ENCODE measurements at places on chromosomes 13 and 19.

DNA sequence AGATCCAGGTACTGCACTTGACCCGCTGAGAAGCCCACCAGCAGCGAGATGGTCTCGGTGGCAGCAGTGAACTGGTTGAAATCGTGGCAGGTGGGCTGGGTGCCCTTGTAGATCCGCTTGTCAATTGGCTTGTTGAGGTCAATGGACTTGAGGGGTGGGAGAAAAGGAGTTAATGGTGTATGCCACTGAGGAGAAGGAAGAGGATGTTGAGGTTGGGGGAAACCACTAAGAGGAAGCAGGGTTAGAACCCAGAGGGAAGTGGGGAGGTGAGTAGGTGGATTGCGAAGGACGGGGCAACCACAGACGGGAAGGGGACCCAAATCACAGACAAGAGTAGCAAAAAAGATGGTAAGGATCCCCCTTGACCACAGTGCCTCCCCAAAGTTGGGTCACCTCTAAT, 1.7 kb downstream of the DMWD start:
- no peak for DNase-seq

GRCh38 chr13:99355267-99356011, 48.2 kb upstream of the GPR183 start:
- DNase-seq = no peak

- no peak for DNase-seq
These were observed 3.9 kb upstream of the UBL5 start for GRCh38 chr19:9823816-9824215.

GRCh38 chr13:110162866-110163658, 143.9 kb downstream of the COL4A1 start:
- DNase-seq = no peak

DNA sequence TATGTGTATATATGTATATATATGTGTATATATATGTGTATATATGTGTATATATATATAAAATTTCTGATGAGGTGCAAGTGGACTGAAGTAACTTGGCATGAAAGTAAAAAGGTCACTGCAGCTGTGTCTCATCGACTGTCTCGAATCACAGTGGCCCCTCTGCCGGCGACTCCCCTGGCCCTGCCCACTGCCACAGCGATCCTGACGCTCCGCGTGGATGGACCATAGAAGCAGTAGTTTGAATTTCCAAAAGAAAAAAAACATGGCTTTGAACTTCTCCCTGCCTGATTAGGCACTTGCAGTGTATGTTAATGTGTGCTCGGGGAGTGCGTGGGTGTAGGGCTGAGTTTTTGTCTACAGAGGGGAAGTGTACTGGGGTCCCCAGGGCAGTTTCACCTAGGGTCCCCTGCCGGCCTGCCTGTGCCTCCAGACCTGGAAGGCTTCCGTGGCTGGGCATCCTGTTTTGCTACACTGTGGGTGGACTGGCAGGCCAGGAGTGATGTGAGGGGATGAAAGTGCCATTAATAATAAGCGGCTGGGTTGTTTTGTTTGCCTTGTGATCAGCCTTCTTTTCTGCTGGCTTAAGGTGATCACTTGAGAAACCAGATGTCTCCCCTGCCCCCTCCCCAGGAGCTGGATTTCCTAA, 10.8 kb downstream of the ZIC5 start:
- DNase-seq = no peak

DNA sequence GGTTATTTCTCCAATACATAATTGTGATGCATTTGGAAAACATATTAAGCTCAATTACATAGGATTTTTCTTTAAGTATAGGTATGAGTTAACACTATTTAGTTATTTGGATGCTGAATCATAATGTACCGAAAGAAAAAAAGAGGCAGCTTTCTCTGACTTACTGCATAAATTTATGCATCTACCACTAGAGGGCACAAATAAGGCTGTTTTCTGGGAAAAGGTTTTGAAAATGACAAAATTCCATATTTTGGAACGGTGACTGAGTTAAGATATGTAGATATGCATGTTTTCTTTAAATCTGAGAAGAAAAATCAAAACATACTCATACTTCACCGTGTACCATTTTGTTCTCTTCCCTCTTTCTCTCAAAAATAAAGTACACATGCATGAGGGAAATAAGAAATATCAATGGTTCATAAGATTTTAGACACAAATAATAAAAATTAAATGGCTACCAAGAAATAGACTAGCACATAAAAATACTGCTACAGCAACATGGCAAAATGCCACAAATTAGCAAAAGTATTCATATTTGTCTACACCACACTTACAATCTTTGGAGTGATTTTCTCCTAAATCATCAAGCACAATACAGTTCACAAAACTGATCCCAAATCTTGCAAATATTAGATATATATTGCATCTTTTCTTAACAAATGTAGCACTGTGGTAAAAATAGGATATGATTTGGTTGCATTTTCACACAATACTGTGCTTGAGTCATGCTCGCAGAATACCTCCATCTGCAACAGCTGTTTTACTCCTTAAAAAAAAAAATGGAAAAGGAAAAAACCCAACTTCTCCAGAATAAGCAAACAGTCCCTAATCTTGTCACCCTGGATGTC, 260.0 kb downstream of the FGF14 start:
- DNase-seq = no peak

GRCh38 chr13:113157206-113157928, 1.1 kb upstream of the PROZ start:
- DNase-seq = no peak

GRCh38 chr13:24183741-24184182, 23.2 kb downstream of the SPATA13 start:
- no peak for DNase-seq

GRCh38 chr19:46840498-46840942, 10.1 kb downstream of the AP2S1 start:
- DNase-seq = peak; percentile 25
